ENCODE measurements at places on chromosomes 11 and 22.

DNA sequence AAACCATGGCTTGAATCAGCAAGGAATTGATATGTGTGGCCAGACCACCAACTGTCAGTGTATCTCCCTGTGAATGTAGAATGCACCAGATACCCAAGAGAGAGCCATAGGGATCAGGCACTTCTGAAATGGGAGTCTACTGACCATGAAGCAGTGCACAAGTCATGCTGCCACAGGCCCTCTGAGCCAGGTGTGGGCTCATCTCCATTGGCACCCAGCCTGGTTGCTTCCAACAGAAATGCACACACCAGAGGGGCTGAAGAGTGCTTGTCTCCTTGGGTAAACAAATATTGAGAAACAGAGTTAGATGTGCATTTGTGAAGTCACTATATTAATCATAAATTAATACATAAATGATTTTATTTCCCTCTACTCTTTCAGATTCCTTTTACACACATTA lies 28.4 kb upstream of the PANX1 start:
- DNase-seq, result no peak

DNA sequence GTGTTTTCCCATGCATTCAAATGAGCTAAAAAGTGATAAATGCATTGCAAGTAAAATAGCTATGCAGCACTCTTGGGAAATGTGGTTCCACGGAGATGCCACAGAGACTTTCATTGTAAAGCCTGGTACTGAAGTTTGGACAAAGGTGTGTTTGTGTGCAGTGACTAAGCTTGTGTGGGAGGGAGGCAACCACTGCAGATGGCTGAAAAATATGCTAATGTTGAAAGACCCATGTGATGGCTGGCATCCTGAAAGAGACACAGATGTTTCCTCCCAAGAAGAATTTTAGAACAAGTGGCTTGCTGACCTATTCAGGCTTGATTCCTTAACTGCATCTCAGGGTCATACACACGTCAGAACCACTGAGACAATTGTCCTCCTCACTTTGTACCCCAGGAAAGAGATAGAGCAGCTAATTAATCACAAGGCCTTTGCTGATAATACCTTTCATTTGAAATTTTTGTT lies 73.8 kb downstream of the FAM76B start:
- DNase-seq, result no peak

GRCh38 chr11:74121804-74122203 lies 49.0 kb downstream of the C2CD3 start:
- DNase-seq, result no peak

DNA sequence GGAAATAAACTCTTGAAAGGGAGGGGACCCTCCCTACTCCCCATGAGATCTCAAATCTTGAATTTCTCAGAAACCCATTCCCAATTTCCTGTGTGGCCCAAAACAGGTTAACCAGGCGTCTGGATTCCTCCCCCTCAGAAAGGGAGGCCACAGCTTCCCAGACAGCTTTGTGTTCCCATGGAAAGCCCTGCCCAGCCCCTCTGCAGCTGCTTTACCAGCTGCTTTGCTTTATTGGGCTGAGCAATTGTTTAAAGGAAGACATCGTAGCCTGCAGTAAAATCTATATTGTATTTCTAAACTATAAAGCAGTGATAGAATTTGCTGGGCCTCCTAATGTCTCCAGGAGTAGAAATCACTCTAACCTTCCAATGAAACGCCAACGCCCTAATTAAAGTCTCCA lies 97.4 kb downstream of the CHST1 start:
- DNase-seq, result no peak

GRCh38 chr11:84247926-84248325 lies 961.8 kb upstream of the CCDC90B start:
- DNase-seq, result no peak

DNA sequence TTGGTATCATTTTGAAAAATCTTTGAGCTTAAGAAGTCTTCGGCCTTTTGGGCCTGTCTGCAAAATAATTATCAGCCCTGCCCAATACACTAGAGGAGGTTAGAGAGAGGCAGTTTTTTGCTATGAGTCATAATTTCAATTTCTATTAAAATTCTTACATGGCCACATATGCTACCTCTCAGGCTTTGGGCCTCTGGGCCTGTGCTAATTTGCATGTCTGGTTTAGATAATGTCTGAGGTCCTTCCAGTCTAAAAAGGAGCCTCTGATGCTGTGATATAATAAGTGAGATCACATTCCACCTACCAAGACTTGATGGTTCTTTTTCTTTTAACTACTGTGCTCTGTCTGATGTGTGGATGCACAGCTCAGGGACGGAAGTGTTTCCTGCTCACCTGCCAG lies 70.8 kb downstream of the KCNJ1 start:
- no peak for DNase-seq

GRCh38 chr22:32322986-32323385 lies 34.7 kb upstream of the RFPL3 start:
- DNase-seq, result no peak

DNA sequence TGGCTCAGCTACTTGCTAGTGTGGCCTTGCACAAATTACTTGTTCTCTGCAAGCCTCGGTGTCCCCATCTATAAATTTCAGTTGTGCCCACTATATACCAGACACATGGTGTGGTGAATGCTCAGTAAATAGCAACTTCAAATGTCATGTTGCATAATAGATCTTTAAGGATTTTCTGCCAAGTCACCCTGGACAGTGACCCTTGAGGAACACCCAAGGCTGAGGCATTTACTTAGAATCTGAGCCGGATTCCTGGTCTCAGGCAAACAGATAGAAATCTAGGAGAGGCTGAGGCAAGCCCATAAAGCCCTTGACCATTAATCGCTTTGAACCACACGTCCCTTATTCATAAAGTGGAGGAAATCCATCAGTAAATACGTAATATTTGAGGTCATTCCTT lies 9.7 kb downstream of the TEAD1 start:
- DNase-seq, result no peak

DNA sequence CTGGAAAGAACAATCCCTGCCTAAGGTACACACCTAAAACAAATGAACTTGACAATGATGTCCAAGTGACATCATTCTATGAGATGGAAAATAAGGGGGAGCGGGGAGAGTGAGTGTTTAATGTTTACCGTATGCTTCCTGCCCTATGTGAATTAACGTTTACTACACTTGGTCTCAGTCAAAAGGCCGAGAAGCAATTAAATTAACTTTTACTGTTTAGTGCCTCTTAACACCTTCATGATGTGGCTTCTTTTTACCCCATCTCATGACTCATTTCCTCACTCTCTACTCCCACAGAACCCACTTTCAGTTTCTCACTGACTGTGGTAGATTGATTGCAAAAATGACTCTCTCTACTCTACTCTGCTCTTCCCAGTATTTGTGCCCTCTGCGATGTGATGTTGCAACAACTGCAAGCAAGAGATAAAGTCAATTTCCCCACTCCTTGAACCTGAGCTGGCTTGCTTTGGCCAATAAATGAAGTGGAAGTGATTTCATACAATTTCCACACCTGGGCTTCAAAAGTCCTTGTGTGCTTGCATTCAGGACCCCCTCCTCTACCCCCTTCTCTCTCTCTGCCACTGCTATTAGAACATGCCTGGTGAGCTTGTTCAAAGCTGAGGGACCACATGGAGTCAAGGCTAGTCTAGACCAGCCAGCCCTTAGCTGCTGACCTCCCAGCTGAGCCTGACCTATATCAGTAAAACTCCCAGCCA lies 11.6 kb upstream of the ALKBH3 start:
- peak; percentile 11 for DNase-seq

- DNase-seq, result no peak
Observed at GRCh38 chr11:73091521-73092305, 50.4 kb downstream of the FCHSD2 start.

- DNase-seq, result no peak
Observed at GRCh38 chr11:120271672-120272071, 31.7 kb downstream of the POU2F3 start.

- no peak for DNase-seq
Observed at GRCh38 chr11:44638032-44638431, 72.6 kb downstream of the CD82 start.

DNA sequence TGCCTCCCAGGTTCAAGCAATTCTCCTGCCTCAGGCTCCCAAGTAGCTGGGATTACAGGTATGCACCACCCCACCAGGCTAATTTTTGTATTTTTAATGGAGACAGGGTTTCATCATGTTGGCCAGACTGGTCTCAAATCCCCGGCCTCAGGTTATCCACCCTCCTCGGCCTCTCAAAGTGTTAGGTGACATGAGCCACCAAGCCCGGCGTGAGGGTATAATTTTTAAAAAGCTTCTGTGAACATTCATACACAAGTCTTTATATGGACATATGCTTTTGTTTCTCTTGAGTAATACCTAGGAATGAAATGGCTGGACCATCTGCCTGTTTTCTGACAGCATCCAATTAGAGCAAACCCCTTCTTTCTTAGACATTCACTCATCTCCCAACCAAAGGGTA lies 14.3 kb upstream of the NAALAD2 start:
- no peak for DNase-seq

DNA sequence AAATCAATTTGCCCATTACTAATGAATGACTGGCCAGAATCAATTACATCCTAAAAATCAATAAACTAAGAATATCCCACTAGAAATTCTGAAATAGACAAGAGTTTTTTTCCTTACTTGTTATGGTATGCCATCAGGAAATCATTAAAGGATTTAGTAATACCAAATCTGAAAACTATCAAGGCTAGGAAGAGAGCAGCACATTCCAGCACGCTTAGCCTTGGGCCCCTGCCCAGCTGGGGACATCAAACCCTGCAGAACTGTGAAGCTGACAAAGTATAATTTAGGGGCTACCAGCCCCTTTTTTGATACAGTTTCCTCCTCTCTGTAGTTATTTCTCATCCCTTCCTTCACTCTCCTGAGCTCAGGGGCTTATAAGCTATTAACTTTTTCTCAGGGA lies 247.8 kb upstream of the ZC3H12C start:
- DNase-seq, result no peak

GRCh38 chr11:7673724-7674434 lies 579 bp upstream of the CYB5R2 start:
- no peak for DNase-seq

DNA sequence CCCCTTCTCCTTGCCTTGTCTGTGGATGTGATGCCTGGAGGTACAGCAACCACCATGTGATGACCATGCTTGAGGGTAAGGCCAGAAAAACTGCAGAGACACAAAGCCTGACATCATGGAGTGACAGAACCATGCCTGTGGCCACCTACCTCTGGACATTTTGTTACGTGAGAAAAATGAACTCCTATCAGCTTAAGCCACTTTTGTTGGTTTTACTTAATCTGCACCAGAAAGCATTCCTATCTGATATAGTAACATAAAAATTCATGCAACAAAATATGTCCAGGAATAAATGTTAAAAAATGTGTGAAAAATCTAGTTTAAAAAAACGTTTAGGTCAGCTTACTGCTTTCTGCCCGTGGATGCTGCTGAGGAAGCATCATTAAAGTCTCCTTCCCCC lies 42.6 kb upstream of the P4HA3 start:
- DNase-seq, result no peak

GRCh38 chr11:8793114-8793777 lies 110.7 kb downstream of the RPL27A start:
- no peak for DNase-seq

- no peak for DNase-seq
Observed at GRCh38 chr11:33063326-33063881, 24.0 kb downstream of the TCP11L1 start.

DNA sequence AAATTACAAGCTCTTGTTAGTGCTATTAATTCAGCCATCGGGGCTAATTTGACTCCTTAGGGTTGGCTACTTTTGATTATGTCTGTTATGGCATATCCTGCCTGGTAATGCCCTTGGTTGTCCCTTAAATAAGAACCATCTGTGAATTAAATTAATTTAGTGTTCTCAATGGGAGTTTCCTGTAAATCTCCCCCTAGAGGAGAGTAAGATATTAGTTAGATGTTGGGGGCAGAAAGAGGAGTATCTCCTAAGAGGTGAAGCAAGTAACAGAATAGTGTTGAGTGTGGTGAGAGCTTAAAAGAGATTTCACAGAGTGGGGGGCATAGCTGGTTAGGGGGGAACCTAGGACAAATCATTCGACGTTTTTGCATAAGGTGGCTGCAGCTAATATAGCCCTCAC lies 1126.9 kb downstream of the JRKL start:
- DNase-seq, result no peak

DNA sequence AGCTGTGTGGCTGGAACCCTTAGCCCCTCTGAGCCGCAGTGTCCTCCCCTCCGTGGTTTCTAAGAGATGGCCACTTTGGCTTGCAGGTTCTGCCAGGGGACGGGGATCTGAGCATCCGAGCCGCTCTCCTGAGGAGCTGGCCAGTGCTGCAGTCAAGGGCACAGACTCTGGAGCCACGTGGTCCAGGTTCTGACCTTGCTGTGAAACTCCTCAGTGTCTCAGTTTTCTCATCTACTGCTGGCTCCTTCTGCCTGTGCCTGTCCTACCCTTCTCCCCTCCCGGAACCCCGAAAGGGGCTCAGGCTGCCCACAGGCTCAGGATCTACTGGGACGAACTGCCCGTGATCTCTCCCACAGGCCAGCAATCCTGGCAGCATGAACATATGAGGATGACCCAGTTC lies 65.4 kb upstream of the TTLL12 start:
- DNase-seq, result no peak

DNA sequence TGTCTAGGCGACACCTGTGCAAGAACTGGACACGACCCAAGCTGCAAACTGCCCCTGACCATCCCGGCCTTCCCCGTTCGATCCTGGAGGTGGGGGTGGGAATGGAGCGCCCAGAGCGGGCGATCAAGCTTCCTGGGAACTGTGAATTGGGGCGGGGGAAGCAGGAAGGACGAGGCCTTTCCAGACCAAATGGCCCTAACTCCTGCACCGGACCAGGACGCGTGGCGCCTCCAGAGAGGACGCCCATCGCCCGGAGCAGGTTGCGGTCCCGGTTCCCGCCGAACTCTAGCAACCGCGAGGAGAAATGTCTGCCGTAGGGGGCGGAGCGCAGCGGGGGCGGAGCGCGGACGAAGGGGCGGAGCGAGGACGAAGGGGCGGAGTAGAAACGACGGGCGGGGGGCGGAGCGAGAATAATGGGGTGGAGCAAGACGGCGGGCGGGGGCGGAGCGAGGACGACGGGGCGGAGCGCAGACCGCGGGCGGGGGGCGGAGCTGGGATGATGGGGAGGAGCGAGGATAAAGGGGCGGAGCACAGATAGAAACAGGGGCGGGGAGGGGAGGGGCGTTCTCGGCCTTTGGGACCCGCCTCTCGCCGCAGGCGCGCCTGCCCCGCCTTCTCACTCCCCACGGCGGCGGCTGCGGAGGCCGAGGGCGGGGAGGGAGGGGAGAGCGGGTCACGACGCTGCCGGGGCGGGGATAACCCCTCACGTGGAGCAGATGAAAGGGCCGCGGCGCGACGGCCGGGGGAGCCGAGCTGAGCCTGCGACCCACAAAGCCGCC lies at the start of gene ZNRF3:
ZNRF3 (plus strand) TSS at position 695 of the 779 bp plus-strand sequence. CDS start 195 bp downstream, outside the sequence.
- peak; percentile 76 for DNase-seq

- DNase-seq, result no peak
Observed at GRCh38 chr22:41358927-41359326, 22.8 kb upstream of the TEF start.

DNA sequence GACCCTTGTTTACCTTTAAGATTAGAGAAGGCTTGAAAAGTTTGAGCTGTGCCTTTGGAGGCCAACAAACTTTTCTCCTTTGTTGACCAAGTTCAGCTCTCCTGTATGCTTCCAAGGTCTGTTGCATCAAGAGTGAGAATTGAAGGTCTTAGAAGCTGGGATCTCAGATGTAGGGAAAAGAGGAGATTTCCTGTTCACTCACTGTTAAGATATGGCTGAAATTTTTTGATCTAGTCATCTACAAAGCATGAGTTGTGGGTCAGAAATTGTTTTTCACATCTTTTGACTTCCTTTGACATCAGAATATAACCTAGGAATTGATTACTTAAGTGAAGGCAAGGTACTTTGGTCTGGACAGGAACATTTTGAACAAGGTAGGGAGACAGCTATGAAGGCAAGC lies 12.1 kb downstream of the OR51B4 start:
- DNase-seq, result no peak

Measured in HTR-8/SVneo (cell line).